MCF 10A (cell line): ENCODE measurements at places on chromosomes 4 and X.

DNA sequence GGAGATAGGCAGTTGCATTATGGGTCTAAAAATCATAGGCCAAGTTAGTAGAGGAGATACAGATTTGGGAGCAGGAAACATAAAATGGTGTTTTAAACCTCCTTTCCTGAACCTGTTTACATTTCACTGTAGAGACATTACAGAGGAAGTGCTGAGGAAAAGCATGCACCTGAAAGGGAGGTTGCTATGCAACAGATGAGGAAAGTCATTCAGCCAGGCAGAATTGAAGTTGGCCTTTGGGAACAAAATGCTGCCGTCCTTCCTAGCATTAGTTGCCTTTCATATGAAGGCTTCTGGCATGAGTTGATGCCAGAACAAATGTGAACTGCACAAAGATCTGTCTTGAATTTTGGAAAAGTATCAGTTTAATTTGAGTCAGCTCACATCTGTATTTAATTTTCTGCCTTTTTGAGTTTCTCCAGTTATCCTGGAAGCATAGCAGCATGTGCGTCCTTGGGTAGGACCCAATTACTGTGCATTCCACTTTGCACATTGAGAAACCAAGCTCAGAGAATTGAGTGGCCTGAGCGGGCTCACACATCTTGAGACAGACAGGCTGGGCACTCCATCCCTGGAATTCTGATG is 38.2 kb downstream of the MAGED1 start:
- H3K4me1 ChIP-seq: no peaks in the 10 kb centered on the region
- no peak overlapping the region for H3K27ac ChIP-seq
- DNase-seq: no peak
- H3K36me3 ChIP-seq: no peaks in the 10 kb centered on the region

DNA sequence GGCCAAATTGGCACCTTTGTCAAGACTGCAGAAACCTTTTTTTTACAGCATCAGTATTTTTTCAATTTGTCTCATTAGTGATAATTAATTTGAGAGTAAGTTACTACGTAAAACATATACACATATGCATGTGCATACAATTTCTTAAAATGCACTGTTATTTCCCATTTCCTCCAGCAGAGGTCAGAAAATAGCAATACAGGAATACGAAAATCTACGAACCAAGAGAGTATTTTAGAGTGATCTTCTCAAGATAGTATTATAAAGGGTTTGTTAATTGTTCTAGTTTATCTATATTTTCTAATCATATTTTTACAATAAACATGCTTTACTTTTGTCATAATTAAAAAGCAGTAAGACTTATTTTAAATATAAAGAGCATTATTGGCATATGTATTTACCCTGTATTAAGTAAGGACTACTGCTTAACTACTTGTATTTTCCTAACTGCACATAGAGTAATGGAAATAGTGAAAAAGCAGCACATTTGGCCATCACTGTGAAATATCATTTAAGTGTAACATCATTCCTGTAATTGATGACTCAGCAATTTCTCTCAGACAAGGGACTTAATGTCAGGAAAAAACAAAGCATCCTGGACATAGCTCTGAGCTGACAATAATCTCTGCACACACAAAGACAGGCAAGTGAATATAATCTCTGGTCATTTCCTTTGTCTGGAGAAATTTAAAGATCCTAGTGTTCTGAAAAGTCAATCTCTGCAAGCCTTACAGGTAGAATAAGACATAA is 45.6 kb downstream of the MAOB start:
- peak; percentile 50 for DNase-seq
- H3K27ac ChIP-seq: no peak overlapping the region
- no peaks in the 10 kb centered on the region for H3K4me1 ChIP-seq
- H3K36me3 ChIP-seq: no peaks in the 10 kb centered on the region

GRCh38 chr4:41319553-41319952 is 62.8 kb downstream of the UCHL1 start:
- DNase-seq: peak; percentile 40
- H3K36me3 ChIP-seq: no peaks in the 10 kb centered on the region
- no peaks in the 10 kb centered on the region for H3K27me3 ChIP-seq
- peak overlapping the region; percentile 5 for H3K27ac ChIP-seq
- peaks cover 18% of the 10 kb centered on the region for H3K4me1 ChIP-seq
- H3K4me3 ChIP-seq: no peak overlapping the region

DNA sequence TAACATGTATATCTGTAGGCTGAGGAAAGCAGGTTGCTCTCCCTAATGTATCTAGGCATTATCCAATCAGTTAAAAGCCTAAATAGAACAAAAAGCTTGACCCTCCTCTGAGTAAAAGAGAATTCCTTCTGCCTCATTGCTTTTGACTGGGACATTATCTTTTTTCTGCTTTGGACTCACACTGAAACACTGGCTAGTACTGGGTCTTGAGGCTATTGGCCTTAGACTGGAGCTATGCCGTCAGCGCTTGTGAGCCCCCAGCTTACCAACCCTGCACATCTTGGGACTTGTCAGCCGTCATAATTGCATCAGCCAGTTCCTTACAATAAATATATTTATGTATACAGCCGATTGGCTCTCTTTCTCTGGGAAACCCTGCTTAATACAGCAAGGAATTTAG is 206.8 kb upstream of the ARHGAP24 start:
- no peaks in the 10 kb centered on the region for H3K36me3 ChIP-seq
- no peak overlapping the region for H3K4me3 ChIP-seq
- no peaks in the 10 kb centered on the region for H3K4me1 ChIP-seq
- H3K27me3 ChIP-seq: no peaks in the 10 kb centered on the region
- H3K27ac ChIP-seq: no peak overlapping the region

- no peaks in the 10 kb centered on the region for H3K36me3 ChIP-seq
- no peak overlapping the region for H3K4me3 ChIP-seq
- H3K27me3 ChIP-seq: no peaks in the 10 kb centered on the region
- no peaks in the 10 kb centered on the region for H3K4me1 ChIP-seq
- no peak for DNase-seq
Observed at GRCh38 chr4:80115368-80116181, 42.5 kb upstream of the ANTXR2 start.

GRCh38 chr4:102438396-102439235 is 62.5 kb upstream of the NFKB1 start:
- DNase-seq: peak; percentile 25
- peak overlapping the region; percentile 99 for H3K27ac ChIP-seq
- H3K27me3 ChIP-seq: no peaks in the 10 kb centered on the region

- no peaks in the 10 kb centered on the region for H3K4me1 ChIP-seq
- no peak overlapping the region for H3K27ac ChIP-seq
Observed at GRCh38 chr4:7668826-7669225, 234.1 kb upstream of the PSAPL1 start.

GRCh38 chrX:140164391-140164790 is 199.1 kb upstream of the CXorf66 start:
- H3K4me1 ChIP-seq: no peaks in the 10 kb centered on the region
- H3K27ac ChIP-seq: no peak overlapping the region
- no peaks in the 10 kb centered on the region for H3K36me3 ChIP-seq
- DNase-seq: no peak
- H3K27me3 ChIP-seq: no peaks in the 10 kb centered on the region

- H3K27ac ChIP-seq: no peak overlapping the region
- no peaks in the 10 kb centered on the region for H3K36me3 ChIP-seq
- no peak for DNase-seq
Observed at GRCh38 chr4:140305053-140305452, 68.4 kb upstream of the SCOC start.

DNA sequence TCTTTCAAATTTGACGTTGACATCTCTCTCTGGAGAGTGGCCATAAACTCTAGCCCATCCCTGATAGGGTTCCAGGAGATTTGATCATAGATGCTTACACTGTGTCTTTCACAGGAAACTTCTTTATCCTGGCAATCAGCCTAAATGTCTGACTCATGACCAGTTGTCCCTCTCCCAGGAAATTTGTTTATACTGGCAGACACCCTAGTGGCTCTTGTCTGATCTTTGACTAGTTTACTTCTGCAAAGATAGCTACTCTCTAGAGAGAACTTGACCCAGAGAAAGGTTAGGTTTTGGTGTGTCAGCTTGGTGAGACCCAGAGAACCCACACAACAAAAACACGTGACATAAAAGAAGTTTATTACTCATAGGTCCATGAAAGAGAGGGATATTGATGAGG is 509.8 kb downstream of the CENPC start:
- H3K4me1 ChIP-seq: peaks cover 26% of the 10 kb centered on the region
- DNase-seq: peak; percentile 97
- no peaks in the 10 kb centered on the region for H3K36me3 ChIP-seq
- no peak overlapping the region for H3K4me3 ChIP-seq

DNA sequence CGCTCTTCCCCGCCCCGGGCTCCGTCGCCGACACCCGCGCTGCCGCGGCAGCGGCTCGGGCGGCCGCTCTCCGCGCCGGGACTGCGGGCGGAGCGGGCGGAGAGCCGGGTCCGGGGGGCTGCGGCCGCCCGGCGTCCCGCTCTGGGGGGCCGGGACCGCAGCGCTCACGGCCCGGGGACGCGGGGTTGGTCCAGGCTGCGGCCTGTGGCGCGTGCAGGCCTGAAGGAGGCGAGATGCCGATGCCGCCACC is 492 bp downstream of the GALNT7 start:
- peak overlapping the region; percentile 100 for H3K4me3 ChIP-seq
- no peak for DNase-seq
- H3K4me1 ChIP-seq: peaks cover 21% of the 10 kb centered on the region
- H3K27ac ChIP-seq: no peak overlapping the region
- H3K36me3 ChIP-seq: peaks cover 6% of the 10 kb centered on the region
- no peaks in the 10 kb centered on the region for H3K27me3 ChIP-seq

DNA sequence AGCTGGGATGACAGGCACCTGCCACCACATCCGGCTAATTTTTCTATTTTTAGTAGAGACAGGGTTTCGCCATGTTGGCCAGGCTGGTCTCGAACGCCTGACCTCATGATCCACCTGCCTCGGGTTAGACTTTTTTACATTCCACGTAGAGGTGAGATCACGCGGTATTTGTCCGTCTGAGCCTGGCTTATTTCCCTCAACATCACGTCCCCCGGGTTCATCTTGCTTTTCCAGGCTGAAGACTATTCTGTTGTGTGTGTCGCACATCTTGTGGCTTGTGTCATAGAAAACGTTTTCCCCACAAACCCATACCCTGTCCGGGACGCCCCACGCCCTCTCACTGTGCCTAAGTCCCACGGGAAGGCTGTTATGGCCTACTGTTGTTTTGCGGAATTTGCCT is 185.3 kb downstream of the CRLF2 start:
- no peak overlapping the region for H3K4me3 ChIP-seq
- H3K27ac ChIP-seq: no peak overlapping the region
- no peaks in the 10 kb centered on the region for H3K27me3 ChIP-seq
- DNase-seq: no peak
- H3K4me1 ChIP-seq: no peaks in the 10 kb centered on the region

GRCh38 chr4:139256349-139256748 is 23.7 kb downstream of the MGARP start:
- H3K4me3 ChIP-seq: no peak overlapping the region
- no peaks in the 10 kb centered on the region for H3K36me3 ChIP-seq
- no peaks in the 10 kb centered on the region for H3K4me1 ChIP-seq
- H3K27me3 ChIP-seq: no peaks in the 10 kb centered on the region
- no peak overlapping the region for H3K27ac ChIP-seq
- DNase-seq: no peak

- H3K27me3 ChIP-seq: no peaks in the 10 kb centered on the region
- DNase-seq: no peak
- no peaks in the 10 kb centered on the region for H3K36me3 ChIP-seq
- no peaks in the 10 kb centered on the region for H3K4me1 ChIP-seq
Observed at GRCh38 chr4:120948382-120948781, 25.9 kb upstream of the PRDM5 start.

DNA sequence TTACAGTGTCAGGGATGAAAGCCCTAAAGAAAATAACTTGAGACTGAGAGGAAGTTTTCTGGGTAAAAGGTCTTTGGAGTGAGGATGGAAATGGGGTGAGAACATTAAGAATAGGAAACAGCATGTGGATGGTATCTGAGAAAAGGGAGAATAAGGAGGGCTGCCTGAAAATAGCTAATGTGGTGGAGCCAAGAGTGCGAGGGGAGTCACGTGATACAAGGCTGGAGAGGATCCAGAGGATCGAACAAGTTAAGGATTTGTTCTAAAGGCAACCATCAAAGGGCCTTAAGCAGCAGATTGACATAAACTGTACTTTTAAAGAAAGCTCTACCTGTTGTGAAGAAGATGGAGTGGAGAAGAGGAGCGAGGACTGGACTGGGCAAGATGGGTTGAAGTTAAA is 347.4 kb upstream of the AGA start:
- no peaks in the 10 kb centered on the region for H3K27me3 ChIP-seq
- no peaks in the 10 kb centered on the region for H3K36me3 ChIP-seq
- H3K4me1 ChIP-seq: no peaks in the 10 kb centered on the region
- DNase-seq: no peak
- no peak overlapping the region for H3K4me3 ChIP-seq

DNA sequence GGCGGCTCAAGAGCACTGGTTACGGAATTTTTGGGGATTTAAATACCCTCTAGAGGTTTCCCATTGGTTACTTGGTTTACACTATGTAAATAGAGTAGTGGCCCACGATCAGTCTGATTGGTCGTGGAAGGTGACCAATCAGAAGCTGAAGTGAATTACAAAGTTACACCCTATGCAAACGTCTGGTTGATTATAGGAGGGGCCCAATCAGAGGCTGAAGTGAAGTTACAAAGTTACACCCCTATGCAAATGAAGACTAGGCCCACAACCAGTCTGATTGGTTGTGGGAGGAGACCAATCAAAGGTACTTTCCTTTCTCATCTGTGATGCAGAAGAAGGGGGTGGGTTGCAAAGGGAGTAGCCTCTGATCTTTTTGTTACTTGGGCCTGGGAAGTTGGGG is 45.1 kb upstream of the HSD17B10 start:
- H3K27me3 ChIP-seq: peaks cover 57% of the 10 kb centered on the region
- no peak overlapping the region for H3K27ac ChIP-seq
- H3K36me3 ChIP-seq: no peaks in the 10 kb centered on the region
- no peak overlapping the region for H3K4me3 ChIP-seq
- peaks cover 14% of the 10 kb centered on the region for H3K4me1 ChIP-seq

- H3K27me3 ChIP-seq: no peaks in the 10 kb centered on the region
- no peak overlapping the region for H3K27ac ChIP-seq
Observed at GRCh38 chrX:80388206-80388605, 32.0 kb upstream of the TENT5D start.

DNA sequence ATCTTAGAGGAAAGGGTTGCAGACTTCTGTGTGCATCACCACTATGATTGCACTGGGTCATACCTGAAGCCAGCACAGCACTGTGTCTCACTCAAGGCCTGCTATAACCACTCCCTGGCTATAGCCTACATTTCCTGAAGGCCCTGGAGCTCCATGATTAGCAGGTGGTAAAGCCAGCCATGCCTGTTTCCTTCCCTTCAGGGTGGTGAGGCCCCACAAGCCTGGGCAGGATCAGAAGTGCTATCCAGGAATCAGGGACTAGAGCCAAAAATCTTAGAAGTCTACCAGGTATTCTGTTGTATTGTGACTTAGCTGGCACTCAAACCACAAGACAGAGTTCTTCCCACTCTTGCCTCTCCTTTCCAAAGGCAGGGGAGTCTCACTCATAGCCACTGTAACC is 734.6 kb downstream of the GLUD2 start:
- peak; percentile 54 for DNase-seq
- no peaks in the 10 kb centered on the region for H3K27me3 ChIP-seq
- no peaks in the 10 kb centered on the region for H3K4me1 ChIP-seq
- no peaks in the 10 kb centered on the region for H3K36me3 ChIP-seq
- no peak overlapping the region for H3K27ac ChIP-seq
- H3K4me3 ChIP-seq: no peak overlapping the region
